NCI-H1105 (cell line): ENCODE measurements at places on chromosomes 12 and 14.
A peak's percentile ranks its signal among the peaks of the same experiment; 100 is the strongest.

GRCh38 chr14:78498062-78498595, 328.0 kb downstream of the NRXN3 start:
- DNase-seq: no peak

DNA sequence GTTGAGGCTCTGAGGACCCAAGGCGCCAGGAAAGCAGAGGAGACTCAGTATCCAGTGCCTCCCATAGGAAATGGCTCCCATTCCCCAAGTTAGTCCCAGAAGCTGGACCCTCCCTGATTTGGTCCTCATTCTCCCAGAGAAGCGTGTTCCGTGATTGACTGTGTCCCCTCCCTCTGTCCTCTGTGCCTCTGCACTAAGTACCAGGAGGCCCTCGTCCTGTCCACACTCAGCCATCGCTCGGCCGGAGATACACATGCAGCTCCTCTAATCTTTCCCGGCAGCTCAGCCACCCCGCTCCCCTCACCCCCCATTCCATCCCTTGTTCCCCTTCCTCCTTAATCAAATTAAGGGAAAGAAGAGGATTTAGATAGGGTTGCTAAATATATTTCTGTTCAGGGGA, 28.3 kb upstream of the ATP2A2 start:
- no peak for DNase-seq

DNA sequence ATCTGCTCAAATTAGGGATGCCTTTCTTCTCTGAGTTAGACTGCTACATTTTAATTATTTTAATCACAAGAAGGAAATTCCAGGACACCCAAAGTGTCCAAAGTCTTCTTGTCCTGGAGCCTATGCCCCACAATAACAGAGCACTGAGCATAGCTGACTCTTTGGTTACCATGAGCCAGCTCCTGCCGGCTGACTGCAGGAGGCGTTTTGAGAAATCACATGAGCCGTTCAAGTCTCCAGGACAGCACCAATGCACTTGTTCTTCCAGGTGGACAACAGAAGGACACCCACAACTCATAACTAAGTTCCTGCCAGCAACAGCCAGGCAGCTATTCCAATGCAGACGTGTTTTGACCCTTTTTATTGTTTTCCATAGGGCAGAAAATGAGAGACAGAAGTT, 46.0 kb upstream of the SRSF5 start:
- no peak for DNase-seq

DNA sequence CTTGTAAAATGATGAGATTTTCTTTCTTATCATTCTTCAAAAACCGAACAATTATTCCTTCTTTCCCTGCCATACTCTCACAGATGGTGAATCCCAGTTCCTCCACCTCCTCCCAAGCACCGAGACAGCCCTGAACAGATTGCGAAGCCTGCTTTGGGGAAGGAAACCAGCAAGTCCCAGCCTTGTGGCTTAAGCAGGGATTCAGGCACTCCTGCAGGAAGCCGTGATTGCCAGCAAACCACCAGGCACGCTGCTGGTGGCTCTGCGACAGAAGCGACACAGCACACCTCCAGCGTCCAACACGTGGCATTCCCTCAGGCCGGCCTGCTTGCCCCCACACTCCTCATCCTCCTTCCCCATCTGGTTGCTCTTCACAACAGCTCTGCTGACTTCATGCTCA, 237.7 kb downstream of the GXYLT1 start:
- DNase-seq: no peak

DNA sequence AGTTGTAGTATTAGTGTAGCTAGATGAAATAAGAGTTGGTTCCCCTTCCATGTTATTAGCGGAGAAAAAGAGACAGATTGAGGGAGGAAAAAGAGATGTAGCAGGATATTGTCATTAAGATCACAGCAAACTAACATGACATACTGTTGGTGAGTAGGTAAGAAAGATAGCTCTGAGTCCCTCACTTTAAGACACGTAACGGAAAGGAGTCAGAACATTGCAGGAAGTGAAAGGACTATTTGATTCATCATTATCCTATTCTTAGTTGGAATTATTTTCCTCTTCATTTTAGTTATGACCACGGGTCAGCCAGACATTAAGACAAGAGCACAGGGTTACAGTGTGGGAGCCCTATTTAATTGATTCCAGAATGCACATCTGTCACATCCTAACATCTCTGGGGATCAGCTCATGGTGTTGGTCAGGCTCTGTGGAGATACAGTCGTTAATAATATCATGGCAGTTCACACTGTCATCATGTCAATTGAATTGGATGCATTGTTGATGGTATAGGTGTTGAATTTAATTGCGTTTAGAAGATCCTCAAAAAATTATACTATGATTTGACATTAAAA, 55.0 kb downstream of the TMX1 start:
- DNase-seq: no peak

- no peak for DNase-seq
Observed at GRCh38 chr14:65941091-65941490, 528.6 kb downstream of the FUT8 start.

DNA sequence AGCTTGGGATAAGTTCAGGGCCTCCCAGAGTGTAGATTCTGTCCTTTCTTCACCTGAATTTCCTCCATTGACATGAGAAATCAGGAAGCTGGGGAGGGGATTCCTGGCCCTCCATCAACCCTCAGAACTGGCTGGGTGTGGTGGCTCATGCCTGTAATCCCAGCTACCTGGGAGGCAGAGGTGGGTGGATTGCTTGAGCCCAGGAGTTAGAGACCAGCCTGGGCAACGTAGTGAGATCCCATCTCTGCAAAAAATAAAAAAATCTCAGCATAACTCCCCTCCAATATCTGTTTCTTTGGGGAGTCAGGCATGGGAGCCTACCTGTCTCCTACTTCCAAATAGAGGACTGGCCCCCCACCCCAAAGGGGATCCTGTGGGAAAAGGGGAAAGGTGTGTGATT, 59.8 kb upstream of the TBX3 start:
- DNase-seq: no peak

GRCh38 chr12:94299846-94300245, 151.5 kb downstream of the PLXNC1 start:
- DNase-seq: no peak

- no peak for DNase-seq
Observed at GRCh38 chr14:99242816-99243721, 28.9 kb downstream of the BCL11B start.

DNA sequence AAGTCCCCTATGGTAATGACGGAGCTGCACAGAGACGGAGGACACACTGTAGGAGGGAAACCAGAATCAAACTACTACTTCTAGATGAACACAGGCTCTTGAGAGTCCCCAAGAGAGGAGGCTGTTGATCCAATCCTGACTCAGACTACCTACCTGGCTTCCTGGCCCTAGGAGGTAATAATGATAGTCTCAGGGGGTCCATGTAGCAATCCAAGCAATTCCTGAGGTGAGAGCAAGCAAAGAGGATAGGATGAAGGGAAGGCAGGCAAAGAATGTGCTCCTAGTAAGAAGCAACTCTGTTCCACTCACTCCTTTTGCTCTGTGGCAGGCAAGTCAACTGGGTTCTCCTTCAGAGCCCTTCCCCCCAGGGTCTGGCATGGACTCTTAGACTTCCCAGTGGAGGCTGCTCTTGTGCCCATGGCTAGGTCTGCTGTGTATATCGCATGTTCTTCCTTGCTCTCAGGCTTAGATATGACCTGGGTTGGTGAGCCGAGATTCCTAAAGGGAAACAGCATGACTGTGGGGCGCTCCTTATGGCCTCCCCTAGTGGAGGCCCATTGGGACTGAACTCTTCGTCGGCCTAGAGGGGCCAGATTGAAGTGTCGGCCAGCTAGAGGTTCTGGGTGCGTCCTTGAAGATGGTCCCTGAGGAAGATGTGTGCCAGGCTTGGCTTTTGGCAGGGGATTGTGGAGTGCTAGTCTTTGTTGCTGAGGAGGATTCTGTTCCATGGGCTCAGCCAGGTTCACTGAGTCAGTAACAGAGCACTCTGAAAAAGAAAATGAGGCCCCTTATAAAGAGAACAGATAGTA, 2.1 kb downstream of the TINF2 start:
- DNase-seq: no peak

- no peak for DNase-seq
Observed at GRCh38 chr14:106396999-106397398, 870.6 kb downstream of the TMEM121 start.

DNA sequence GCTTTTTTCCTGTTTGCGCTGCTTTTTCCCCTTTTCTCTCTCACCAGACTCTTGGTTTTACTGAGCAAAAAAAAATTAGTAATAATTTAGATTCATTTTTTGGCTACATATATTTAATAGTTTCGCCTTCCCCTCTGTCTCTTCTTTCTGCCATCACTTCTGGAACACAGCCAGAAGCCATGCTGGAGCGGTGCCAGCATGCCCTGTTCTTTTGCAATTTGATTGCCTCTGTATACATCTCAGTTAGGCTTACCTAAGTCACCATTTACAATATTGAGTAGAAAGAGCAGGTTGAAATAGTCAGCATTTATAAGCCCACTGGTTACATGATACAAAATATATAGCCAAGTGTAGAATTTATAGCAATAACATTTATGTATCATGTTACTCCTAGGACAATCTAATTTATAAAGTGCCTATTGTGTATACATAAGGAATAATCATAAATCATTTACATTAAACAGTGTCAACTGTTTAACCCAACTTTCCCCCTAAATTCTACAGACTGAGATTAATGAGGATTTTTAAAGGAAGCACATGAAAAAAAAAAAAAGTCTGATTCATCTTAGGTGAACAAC, 413.8 kb upstream of the SOX5 start:
- peak; percentile 71 for DNase-seq

GRCh38 chr14:71361336-71361735, 454.1 kb downstream of the PCNX1 start:
- DNase-seq: no peak

DNA sequence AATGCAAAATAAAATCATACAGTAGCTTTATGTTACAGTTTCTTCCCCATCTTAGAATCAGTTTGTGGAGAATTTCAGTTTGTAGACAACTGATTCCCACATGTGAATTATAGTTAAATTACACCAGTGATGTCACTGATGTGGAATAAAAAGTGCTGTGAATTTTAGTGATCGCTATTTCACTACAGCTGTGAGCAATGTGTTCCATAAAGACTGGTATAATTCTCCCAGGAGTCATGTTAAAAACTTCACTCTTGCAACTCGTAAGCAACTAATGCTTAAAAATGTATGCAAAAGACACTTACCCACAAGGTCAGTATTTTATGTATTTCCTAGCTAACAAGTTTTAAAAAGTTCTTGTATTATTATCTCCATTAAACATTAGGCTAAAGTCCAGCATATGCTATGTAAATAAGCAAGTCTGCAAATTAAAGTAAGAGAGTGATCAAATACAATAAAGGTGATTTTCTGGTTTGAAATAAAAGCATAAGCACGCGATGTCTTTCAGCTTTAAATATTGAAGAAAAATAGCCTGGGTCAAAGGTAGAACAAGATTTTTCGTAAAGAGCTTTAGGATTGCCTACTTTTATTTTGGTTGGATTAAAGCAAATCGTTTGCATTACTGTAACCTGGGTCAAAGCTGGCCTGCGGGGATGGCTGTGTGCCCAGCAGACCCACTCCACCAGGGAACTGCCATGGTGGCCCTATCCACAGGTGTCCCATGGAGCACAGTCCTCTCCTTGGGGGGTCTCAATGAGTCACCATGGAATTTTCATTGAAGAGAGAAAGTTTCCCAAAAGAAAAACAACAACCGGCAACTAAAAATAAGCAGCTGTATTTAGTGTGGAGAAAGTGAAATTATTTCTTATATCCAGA, 12.7 kb upstream of the LRIG3 start:
- no peak for DNase-seq

DNA sequence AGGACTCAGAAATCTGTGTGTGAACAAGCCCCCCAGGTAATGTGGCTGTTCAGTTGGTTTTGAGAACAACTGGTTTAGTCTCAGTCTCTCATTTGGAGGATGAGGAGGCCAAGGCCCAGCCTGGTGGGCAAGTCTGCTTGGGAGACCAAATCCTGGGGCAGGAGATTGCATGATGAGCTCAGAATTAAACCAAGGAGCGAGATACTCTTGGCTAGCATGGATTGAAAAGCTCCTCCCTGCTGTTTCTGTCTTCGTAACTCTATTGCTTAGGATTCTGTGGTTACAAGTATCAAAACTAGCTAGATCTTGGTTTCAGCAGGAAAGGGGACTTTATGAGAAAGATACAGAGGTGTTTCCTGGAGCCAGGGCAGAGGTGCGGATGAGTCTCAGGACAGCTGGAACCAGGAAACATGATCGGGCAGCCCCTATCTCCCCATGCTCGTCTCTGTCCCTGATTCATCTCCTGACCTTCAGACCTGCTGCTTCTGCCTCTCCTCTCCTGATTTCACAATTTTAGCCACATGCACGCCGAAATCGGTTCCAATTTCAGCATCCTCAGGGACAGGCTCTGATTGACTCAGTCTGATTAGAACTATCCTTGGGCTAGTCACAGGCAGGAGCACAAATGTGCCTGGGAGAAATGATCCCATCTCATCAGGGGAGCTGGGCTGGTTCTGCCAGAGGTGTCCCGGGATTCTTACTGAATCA, 40.2 kb upstream of the RIN3 start:
- no peak for DNase-seq

DNA sequence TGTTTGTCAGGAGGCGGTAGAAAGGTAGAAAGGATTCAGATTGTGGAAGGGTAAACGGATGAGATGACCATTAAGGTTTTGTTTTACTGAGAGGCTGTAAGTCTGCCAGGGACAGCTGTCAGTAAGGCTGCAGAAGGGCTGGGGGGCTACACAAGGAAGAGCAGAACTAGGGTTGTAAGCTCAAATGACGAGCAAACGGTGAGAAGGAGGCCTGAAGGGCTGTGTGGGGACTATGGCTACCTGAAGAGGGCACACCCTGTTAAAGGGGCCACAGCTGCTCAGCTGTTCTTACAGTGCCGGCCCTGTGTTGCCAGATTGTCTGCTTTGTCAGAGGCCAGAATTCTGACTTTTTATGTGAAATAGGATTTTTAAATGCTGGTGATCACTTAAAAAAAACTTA, 19.1 kb downstream of the VASH1 start:
- no peak for DNase-seq

DNA sequence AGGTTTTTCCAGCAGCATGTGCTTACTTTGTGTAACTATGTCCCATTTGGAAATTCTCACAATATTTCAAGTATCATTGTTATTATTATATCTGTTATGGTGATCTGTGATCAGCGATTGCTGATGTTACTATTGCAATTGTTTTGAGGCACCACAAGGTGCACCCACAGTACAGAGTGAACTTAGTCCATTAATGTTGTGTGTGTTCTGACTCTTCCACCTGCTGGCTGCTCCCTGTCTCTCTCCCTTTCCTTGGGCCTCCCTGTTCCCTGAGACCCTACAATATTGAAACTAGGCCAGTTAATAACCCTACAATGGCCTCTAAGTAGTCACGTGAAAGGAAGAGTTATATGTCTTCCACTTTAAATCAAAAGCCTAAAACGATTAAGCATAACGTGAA, 153.9 kb downstream of the PIK3C2G start:
- no peak for DNase-seq

- no peak for DNase-seq
Observed at GRCh38 chr14:75411214-75411540, 16.6 kb upstream of the JDP2 start.

GRCh38 chr14:60645126-60645741, 4.0 kb downstream of the SIX1 start:
- DNase-seq: no peak

GRCh38 chr14:52094546-52095271, 25.9 kb upstream of the NID2 start:
- no peak for DNase-seq

- no peak for DNase-seq
Observed at GRCh38 chr14:70897464-70897863, 9.8 kb upstream of the PCNX1 start.

GRCh38 chr12:2688381-2688931, 106.3 kb upstream of the FKBP4 start:
- no peak for DNase-seq
